ENCODE measurements at places on chromosomes 11 and 22.
A peak's percentile ranks its signal among the peaks of the same experiment; 100 is the strongest.

- no peak for DNase-seq
Measured at GRCh38 chr11:106708348-106708747, 309.9 kb downstream of the GUCY1A2 start.

DNA sequence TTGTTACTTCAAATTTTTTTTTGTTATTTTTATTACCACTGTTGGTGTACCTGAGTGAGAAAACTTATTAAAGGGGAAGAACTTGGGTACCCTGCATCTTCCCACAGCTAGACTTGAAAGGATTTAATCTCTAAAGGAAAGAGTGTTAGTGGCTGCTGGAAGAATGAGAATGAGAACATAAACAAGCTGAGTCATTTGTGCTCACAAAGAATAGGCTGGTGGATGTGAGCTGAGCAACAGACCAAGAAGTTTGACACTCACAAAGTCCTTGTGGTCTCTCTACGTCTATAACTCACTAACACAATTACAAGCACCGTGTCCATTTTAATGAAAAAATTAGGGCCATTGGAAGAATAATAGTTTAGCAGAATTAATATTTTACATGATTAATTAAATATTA is 217.6 kb upstream of the ANO5 start:
- no peak for DNase-seq

- DNase-seq, result no peak
Measured at GRCh38 chr11:115092516-115092915, 411.7 kb downstream of the CADM1 start.

GRCh38 chr11:1072821-1073231 is 1.8 kb upstream of the MUC2 start:
- no peak for DNase-seq

DNA sequence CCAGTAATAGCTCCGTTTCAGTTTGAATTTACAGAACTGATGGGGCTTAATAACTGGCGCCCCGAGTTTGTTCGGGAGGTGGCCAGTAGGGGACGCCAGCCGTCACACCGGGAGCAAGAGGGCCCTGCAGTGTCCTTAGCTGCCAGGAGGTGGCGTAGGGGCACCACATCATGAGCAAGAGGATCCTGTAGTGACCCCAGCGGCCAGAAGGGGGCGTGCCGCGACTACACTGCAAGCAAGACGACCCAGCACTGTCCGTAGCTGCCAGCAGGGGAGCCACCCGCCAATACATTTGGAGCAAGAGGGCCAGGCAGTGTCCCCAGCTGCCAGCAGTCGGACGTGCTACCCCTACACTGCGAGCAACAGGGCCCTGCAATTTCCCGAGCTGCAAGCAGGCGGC is 663.7 kb upstream of the B3GAT1 start:
- peak; percentile 1 for DNase-seq

DNA sequence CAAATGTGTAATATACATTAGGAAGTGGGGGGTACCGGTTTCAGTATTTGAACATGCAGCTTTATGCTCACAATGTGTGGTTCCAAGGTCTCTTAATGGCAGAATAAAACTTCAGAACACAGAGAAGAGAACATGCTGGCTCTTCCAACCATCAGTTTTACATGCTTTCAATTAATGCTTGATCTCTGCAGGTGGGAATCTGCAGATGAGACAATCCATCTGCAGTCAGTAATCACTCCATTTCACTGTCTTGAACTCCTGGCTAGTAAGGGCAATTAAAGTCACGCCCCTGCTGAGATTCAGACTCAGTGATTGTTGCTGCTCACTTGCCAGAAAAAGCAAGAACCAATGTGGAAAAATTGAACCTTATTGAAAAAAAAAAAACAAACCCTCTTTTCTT is 945.7 kb downstream of the DLG2 start:
- DNase-seq, result no peak

- peak; percentile 52 for DNase-seq
Measured at GRCh38 chr11:7098235-7098832, 9.5 kb downstream of the RBMXL2 start.

- DNase-seq, result no peak
Measured at GRCh38 chr22:50189184-50189848, 3.6 kb downstream of the TRABD start.

DNA sequence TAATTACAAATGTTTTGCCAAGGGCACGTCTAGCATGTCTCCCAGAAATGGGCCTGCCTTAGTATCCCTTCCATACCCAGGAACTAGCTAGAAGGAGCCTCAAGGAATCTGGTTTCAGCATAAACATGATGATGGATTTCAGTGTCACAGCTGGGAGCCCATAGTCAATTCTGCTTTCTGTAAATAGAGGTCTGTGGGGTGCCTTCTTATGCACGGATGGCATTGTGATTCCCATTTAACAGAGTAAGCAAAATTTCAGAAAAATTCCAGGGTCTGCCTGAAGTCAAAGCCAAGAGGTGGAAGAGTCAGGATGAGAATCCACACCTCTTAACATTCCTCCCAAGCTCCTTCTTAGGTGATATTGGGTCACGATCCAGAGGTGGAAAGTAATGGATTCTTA is 12.1 kb downstream of the DUSP18 start:
- DNase-seq, result no peak

DNA sequence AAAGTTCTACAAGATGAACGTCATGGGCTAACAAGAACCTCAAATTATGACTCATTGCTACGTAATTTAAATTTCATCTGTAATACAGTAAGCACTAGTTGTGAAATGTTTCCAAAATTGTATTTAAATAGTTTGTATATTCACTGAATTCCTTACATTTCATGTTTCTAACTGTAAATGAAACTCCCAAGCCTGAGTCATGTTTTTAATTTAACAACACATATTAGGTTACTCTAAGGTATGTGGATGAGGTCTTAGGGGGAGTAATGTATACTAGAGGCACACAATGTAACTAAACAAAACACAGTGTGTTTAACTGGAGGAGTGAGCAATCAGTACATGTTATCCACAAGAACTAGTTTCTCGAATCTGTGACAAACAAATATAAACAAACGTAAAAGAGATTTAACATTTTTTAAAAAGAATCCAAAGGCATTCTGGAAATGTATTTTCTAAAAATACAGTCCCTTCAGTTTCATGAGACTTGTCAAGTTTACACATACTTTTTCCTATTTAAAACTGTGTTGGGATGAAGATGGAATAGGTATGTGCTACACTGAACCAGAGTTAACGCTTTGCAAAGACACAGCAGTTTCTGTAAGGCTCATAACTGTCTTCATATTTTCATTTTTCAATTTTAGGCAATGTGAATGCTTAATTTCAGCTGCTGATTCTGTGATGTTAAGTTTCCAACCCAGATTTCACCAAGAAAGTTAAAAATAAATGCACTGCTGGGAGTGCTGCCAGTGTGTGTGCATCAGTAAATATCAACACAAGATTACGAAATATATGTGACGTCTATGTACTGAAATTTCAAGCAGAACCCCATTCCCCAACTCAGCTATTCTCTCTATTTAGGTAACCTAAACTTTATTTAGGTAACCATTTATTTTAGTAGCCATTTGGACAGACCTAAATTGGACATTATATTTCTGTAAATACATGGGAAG is 52.6 kb downstream of the PITPNB start:
- peak; percentile 92 for DNase-seq

DNA sequence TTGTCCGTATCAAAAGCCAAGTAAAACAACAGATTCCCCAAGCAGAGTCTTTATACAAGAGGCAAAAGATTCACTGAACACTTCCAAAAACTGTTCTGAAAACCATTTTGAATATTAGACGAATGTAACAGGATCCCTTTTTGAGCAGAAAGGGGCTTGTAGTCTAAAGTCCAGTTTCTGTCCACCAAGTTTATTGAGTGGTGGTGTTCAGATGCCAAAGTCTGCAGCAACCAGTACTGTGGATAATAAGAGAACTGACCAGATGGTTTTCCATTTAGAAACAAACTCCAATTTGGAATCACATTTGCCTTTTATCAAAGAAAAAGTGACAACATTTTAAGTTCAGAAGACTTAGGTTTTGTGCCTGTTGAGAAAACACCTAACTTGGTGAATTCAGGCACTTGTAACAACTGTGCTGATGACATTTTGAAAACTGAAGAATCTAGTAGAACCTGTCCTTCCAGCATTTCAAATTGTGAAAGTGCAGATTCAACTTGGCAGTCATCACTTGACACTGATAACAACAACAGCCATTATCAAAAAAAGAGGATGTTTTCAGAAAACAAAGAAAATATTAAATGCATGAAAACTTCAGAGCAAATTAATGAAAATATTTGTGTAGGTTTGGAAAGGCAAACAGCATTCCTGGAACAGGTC is 217.1 kb downstream of the CSNK2A3 start:
- no peak for DNase-seq

- DNase-seq, result peak; percentile 31
Measured at GRCh38 chr11:65489706-65490320, 9.0 kb upstream of the MALAT1 start.

DNA sequence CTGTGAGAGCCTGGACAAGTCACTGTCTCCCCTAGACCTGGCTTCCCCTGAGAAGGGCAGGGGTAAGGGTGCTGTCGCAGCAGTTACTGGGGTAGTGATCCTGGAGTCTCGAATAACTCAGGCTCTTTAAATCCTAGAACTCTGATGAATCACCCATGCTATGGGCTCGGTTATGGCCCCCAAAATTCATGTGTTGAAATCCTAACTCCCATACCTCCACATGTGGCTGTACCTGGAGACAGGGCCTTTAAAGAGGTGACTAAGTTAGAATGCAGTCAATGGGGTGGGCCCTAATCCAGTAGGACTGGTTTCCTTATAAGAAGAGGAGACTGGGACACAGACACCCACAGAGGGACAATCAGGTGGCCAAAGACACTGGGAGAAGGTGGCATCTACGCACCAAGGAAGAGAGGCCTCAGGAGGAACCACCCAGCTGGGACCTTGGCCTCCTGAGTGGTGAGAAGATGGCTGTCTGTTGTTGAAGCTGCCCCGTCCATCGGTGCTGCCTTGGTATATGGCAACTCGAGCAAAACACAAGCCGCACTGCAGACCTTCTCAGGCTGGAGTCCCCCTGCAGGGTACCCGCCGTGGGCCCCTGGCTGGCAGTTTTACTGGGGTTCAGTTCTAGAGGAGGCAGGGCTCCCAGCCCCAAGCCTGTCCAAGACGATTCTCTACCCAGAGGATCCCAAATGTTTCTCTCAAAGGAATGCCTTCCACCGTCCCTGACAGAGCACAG is 48.8 kb upstream of the SHISAL1 start:
- DNase-seq, result no peak

DNA sequence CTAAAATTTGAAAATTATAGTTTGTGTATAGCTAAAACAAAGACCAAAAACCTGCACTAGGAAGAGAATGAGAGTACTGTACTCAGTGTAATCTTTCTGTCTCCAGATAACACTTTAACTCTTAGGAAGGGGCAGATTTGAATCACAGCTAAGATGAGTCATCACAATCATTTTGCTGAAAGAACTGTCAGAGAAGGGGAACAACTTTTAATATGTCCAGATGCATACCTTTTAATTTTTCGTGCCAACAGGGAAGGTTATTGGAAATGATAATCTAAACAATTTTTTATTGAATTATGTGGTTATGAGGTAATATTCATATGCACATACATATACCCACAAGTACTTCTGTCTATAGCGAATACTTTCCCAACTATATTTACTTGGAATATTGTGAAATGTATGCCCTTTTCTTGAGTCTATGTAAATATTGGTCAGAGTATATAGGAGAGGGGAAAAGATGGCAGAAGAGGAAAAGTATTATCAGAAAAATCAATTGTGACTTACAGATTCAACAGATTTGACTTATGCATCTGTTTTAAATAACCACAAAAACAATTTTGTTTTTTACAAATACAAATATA is 51.1 kb upstream of the MUC15 start:
- DNase-seq, result no peak

DNA sequence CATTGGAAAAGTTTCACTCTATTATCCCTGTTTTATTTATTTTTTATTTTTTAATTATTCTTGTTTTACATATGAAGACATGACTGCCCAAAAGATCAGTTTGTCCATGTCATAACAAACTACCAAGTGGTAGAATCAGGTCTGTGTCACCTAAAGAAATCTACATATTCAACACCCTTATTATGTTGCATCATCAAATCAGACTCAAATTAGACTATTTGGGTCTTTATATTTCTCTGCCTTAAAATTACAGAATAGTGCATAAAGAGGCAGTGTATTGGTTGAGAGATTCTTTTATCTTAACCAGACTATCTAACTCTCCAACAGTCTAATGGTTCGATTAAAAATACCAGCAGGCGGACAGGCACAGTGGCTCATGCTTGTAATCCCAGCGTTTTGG is 18.5 kb upstream of the ATP5MG start:
- DNase-seq, result no peak

DNA sequence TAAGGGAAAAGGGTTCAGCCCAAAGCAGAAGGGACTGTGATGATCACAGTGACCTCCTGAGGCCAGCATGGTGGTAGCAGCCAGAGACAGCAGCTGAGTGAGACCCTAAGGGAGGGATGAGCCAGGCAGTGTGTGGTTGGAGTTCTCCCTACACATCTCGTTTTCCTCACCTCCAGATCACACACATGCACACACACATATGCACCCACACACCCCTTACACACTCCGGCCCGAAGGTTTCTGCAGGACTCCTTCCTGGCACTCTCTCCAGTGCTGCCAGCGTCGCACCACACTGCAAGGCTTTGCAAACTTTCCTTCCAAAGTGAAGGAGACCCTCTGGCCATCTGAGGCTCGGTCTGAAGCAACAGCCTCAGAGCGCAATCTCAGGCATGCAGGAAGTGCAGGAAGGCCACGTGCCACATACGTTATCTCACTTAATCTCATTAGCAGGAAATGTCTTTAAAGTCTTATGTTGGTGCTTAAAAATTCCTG is 26.9 kb upstream of the TP53I11 start:
- peak; percentile 33 for DNase-seq

DNA sequence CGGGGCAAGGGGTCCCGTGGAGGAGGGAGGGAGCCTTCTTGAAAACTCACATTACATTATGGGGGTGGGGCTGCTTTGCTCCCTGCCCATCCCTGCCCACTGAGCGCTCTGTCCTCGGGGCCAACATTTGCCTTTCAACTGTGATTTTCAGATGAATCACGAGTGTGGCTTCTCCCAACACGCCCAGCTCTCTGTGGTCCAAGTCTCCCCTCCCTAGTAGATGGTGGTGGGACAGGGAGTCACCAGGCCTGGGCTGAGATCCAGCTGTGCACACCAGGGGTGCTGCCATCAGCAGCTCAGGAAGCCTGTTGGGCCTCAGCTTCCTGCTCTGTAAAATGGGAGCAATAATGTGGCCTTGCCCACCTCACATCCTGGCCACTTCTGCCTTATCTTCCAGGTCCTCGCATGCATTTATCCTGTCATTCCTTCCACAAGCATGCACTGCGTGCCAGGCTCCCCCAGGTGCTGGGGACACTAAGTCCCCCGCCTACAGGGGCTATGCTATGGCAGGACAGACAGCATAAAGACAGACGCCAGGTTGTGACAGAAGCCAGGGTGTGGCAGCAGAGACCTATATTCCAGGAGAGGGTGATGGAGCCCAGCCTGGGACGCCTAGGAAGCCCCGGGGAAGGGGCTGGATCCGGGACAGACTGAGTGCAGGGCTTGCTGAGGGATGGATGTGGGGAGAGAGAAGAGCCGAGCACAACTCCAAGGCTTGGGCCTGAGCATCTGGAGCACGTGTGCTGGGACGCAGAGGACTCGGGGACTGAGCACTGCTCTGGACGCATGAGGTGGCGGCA is 30.5 kb downstream of the NFAM1 start:
- no peak for DNase-seq
